Activated CD4-positive, alpha-beta T cell treated with anti-CD3 and anti-CD28 coated beads for 36 hours (primary cell): ENCODE measurements at places on chromosomes 13 and 19.
A peak's percentile ranks its signal among the peaks of the same experiment; 100 is the strongest.

DNA sequence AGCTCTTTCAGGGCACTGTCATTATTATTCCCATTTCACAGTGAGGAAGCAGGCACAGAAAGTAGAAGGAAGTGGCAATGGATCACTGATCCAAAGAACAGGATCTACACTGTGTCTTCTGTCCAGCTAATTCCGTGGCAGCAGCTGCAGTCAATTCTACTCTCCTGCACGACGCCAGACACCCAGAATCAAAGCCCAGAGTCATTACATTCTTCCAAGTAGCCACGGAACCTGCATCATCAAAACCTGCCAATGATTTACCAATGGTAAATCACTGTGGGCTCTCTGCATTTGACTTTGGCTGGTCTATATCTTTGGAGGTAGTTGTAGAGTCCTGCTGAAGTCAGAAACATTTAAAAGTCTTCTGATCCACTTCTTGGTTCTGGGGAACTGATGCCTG lies 767.7 kb downstream of the LIG4 start:
- no peak overlapping the region for H3K4me3 ChIP-seq
- no peaks in the 10 kb centered on the region for H3K27me3 ChIP-seq

DNA sequence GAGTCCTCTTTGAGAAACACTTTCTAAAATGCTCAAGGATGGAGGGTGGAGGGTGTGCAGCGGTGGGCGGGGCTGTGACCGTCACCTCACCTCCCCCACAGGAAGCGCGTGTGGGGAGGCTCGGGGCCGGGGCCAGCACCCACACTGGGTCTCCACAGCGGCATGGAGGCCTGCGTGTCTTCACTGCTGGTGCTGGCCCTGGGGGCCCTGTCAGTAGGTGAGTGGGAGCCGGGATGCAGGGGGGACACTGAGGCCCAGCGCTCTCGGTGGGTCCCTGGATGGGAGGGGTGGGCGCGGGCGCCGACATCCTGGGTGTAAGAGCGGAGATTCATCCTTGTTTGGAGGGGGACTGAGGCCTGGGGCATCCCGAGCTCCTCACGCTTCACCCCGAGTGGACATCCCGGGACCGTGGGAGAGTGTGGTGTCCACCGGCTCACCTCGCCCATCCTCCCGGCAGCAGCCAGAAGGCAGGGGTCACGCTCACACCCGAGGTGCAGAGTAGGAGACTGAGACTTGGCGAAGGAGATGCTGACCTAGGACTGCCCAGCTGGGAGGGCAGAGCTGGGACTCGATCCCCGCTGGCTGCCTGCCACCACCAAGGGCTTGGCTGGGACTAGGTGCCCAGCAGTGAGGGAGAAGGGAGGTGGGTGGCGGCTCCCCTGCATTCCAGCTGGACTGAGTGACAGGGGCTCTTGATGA lies at the start of gene GZMM:
Gene GZMM (plus strand): TSS at position 144 of the 699 bp plus-strand sequence. CDS start 19 bp downstream, at position 163.
- H3K4me3 ChIP-seq: peak within 1 kb of the TSS; percentile 73
- DNase-seq: peak; percentile 84
- no peaks in the 10 kb centered on the region for H3K27me3 ChIP-seq
- peaks cover 20% of the 10 kb centered on the region for H3K4me1 ChIP-seq

GRCh38 chr13:57128909-57129308 lies 11.8 kb upstream of the PRR20A start:
- no peaks in the 10 kb centered on the region for H3K36me3 ChIP-seq
- DNase-seq: no peak
- H3K4me3 ChIP-seq: no peak overlapping the region
- H3K27ac ChIP-seq: no peak overlapping the region
- H3K27me3 ChIP-seq: no peaks in the 10 kb centered on the region

GRCh38 chr19:30074741-30075715 lies 133.0 kb downstream of the URI1 start:
- H3K27me3 ChIP-seq: peaks cover 2% of the 10 kb centered on the region
- no peaks in the 10 kb centered on the region for H3K36me3 ChIP-seq
- H3K27ac ChIP-seq: no peak overlapping the region
- no peak for DNase-seq
- no peaks in the 10 kb centered on the region for H3K4me1 ChIP-seq

GRCh38 chr13:40059540-40060232 lies 404.2 kb downstream of the COG6 start:
- H3K36me3 ChIP-seq: no peaks in the 10 kb centered on the region
- peaks cover 40% of the 10 kb centered on the region for H3K4me1 ChIP-seq
- peak overlapping the region; percentile 23 for H3K27ac ChIP-seq

DNA sequence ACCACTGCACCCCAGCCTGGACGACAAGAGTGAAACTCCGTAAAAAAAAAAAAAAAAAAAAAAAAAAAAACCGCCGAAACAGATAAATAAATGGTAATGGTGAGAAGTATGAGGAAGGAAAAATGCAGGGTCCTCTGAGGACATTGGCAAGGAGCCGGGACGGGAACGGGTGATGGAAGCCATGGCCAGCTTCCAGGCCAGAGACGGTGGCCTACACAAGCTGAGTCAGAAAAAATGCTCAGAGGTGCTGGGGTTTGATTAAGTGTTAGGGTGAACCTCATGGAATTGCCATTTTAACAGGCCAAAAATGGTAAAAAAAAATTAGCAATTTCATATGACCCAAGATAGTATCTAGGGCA lies 866 bp upstream of the ZSWIM4 start:
- no peaks in the 10 kb centered on the region for H3K27me3 ChIP-seq
- no peaks in the 10 kb centered on the region for H3K36me3 ChIP-seq
- peak overlapping the region; percentile 96 for H3K4me3 ChIP-seq
- H3K27ac ChIP-seq: peak overlapping the region; percentile 94

- H3K36me3 ChIP-seq: no peaks in the 10 kb centered on the region
- no peak for DNase-seq
- H3K27me3 ChIP-seq: peaks cover 43% of the 10 kb centered on the region
- peaks cover 12% of the 10 kb centered on the region for H3K4me1 ChIP-seq
- no peak overlapping the region for H3K4me3 ChIP-seq
Observed at GRCh38 chr19:17687141-17687856, 855 bp downstream of the UNC13A start.

DNA sequence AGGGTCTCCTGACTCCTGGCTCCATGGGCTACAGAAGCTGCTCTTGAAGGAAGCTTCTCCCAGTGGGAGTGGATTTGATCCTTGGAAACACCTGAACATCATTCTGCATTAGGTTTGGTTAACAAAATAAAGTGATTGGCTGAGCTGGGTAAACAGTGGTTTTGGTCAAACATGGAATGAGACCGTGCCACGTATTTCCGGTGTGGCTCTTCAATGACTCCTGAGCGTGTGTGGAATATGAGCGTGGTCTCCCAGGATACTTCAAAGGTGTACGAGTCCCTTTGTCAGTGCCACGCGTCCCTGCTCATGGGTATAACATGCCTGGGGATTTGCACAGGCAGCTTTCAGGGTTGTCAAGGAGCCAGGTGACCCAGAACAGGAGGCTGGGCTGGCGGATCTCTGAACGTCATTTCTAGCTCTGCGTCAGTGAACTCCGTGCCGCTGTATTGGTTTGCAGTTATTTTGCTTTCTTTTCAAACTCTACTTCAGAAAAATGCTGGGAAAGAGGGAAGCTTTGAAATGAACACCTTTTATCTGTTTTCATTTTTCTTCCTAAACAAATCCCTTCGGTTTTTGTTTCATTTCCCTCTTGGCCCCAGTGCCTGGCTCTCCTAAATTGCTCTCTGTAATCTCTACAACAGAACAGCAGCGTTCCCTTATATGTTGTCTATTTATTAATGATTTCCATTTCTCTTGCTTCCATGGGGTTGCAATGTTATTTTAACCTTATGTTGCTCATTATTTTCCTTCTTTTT lies 26.3 kb upstream of the GJB6 start:
- H3K36me3 ChIP-seq: no peaks in the 10 kb centered on the region
- no peak for DNase-seq
- no peaks in the 10 kb centered on the region for H3K4me1 ChIP-seq
- H3K4me3 ChIP-seq: no peak overlapping the region
- H3K27ac ChIP-seq: no peak overlapping the region

- DNase-seq: no peak
- H3K4me3 ChIP-seq: no peak overlapping the region
- H3K27ac ChIP-seq: peak overlapping the region; percentile 52
- peaks cover 43% of the 10 kb centered on the region for H3K36me3 ChIP-seq
Observed at GRCh38 chr13:40958655-40959054, 60.5 kb downstream of the ELF1 start.

DNA sequence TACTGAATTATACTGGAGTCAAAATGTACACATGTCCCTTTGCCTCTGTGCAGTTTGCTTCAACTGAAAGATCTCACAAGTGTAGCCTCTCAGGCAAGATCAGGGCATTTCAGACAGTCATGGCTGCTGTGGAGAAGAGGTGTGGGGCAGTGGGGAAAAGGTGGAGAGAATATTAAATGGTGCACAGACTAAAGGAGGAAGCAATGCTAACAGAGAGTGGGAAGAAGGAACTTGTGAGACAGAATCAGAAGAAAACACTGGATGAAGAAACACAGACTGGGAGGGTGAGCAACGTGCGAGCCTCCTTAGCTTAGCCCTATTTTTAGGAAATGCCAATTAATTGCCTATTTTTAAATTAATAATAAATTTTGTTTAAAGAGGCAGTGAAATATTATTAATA lies 49.6 kb upstream of the RAP2A start:
- H3K27me3 ChIP-seq: no peaks in the 10 kb centered on the region
- DNase-seq: no peak
- no peak overlapping the region for H3K4me3 ChIP-seq
- peaks cover 11% of the 10 kb centered on the region for H3K36me3 ChIP-seq
- H3K4me1 ChIP-seq: peaks cover 17% of the 10 kb centered on the region
- H3K27ac ChIP-seq: no peak overlapping the region

GRCh38 chr19:734716-735115 lies 16.2 kb upstream of the MISP start:
- no peak overlapping the region for H3K27ac ChIP-seq
- DNase-seq: no peak
- no peaks in the 10 kb centered on the region for H3K27me3 ChIP-seq
- H3K4me1 ChIP-seq: no peaks in the 10 kb centered on the region

DNA sequence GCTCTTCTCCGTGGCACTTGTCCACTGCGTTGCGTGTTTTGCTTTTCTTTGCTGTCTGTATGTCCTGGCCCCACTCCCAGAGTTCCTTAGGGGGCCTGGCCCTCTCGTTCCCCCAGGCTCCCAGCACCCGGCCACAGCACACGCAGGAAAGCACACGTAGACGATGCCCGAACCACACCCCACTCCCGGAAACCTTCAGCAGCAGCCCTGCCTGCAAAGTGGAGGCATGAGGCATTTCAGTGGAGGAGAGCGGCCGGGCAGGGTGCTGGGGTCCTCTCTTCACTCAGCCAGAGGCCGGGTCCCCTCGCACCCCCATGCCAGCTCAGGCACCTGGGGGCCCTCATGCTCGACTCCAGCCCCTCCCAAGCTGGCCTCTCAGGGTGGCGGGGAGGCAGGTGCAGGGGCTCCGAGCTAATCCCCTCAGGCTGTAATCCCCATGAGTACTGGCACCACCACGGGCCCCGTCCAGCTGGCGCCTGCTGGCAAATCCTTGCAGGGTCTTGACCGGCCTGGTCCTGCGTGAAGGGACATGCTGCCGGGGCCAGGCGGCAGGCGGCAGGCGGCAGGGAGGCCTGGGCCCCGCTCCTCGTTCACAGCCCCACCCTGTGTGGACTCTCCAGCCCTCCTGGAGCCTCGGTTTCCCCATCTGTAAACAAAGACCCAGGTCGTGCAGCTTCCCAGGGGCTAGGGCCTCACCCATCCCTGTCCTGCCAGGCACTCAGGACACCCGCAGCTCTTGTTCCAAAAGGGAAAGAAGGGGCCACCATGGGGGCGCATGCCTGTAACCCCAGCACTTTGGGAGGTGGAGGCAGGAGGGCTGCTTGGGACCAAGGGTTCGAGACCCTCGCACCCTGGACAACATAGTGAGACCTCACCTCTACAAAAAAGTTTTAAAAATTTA lies 7.0 kb downstream of the PIP5K1C start:
- peaks cover 37% of the 10 kb centered on the region for H3K4me1 ChIP-seq
- no peak for DNase-seq
- H3K36me3 ChIP-seq: no peaks in the 10 kb centered on the region
- no peaks in the 10 kb centered on the region for H3K27me3 ChIP-seq
- H3K4me3 ChIP-seq: no peak overlapping the region

DNA sequence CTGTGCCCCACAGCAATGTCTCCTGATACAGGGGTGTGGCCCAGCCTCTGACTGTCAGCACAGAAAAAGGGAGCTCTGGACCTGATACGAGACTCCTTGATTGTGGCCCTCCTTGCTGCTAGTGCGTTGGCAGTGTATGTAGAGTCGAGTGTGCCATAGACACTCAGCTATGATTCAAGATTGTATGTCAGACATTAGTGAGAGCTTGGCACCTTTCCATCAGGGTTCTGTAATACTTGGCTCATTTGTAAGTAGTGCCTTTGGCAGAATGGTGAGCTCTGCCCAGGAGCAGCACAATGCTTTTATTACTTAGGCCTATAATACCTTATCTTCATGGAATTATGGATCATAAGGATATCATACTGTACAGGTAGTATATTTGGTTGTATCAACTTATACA lies 83.4 kb downstream of the ATP8A2 start:
- DNase-seq: no peak
- H3K27me3 ChIP-seq: peaks cover 41% of the 10 kb centered on the region

GRCh38 chr13:46567671-46568070 lies 14.7 kb downstream of the LRCH1 start:
- peaks cover 34% of the 10 kb centered on the region for H3K4me1 ChIP-seq
- H3K27ac ChIP-seq: no peak overlapping the region
- no peaks in the 10 kb centered on the region for H3K27me3 ChIP-seq
- H3K4me3 ChIP-seq: no peak overlapping the region

GRCh38 chr13:36801035-36801434 lies 18.0 kb upstream of the RFXAP start:
- peaks cover 18% of the 10 kb centered on the region for H3K27me3 ChIP-seq
- DNase-seq: no peak
- no peaks in the 10 kb centered on the region for H3K4me1 ChIP-seq
- H3K4me3 ChIP-seq: no peak overlapping the region
- no peaks in the 10 kb centered on the region for H3K36me3 ChIP-seq

DNA sequence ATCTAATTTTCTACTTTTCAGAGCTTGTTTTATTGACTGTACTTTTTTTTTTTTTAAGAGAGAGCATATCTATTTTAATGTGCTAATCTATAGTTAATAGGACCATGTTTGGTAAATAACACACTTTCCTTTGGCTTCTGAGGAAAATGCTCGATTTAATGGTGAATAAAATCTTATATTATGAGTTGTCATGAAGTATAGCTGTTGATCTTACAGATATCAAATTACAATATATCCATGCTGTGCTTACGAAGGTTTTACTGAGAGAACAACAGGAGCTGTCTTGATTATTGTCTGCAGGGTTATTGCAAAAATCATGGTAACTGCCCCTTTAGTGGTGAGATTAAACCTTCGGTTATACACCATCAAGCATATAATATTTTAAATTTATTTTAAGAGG lies 29.6 kb downstream of the URI1 start:
- peaks cover 66% of the 10 kb centered on the region for H3K4me1 ChIP-seq
- DNase-seq: no peak
- H3K27me3 ChIP-seq: no peaks in the 10 kb centered on the region
- no peak overlapping the region for H3K4me3 ChIP-seq
